Trophoblast cell (in vitro differentiated cells and primary cell): ENCODE measurements at places on chromosomes 2 and 18.
A peak's percentile ranks its signal among the peaks of the same experiment; 100 is the strongest.

DNA sequence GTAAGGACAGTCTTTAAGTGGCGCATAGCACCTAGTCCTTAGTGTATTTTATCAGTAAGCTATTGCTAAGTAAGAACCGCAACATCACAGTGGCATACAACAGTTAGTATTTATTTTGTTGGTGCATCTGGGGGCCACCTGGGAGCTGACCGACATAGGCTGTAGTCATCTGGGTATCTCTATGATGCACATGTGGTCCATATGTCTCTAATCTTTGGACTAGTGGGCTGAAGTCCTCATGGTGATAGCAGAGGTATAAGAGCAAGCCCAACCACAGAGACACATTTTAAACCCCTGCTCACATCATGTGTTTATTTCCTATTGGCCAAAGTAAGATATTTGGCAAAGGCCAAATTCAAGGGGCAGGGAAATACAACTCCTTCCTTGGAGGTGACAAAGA is 2.9 kb downstream of the CAMKMT start:
- no peaks in the 10 kb centered on the region for H3K27me3 ChIP-seq
- no peak overlapping the region for H3K4me3 ChIP-seq
- H3K4me1 ChIP-seq, result no peaks in the 10 kb centered on the region
- H3K27ac ChIP-seq, result no peak overlapping the region
- DNase-seq, result no peak

- H3K27me3 ChIP-seq, result no peaks in the 10 kb centered on the region
- H3K36me3 ChIP-seq, result no peaks in the 10 kb centered on the region
- H3K27ac ChIP-seq, result no peak overlapping the region
- no peak for DNase-seq
- H3K4me1 ChIP-seq, result peaks cover 5% of the 10 kb centered on the region
- H3K4me3 ChIP-seq, result no peak overlapping the region
These were observed 9.2 kb downstream of the ACVR1 start for GRCh38 chr2:157866666-157867642.

DNA sequence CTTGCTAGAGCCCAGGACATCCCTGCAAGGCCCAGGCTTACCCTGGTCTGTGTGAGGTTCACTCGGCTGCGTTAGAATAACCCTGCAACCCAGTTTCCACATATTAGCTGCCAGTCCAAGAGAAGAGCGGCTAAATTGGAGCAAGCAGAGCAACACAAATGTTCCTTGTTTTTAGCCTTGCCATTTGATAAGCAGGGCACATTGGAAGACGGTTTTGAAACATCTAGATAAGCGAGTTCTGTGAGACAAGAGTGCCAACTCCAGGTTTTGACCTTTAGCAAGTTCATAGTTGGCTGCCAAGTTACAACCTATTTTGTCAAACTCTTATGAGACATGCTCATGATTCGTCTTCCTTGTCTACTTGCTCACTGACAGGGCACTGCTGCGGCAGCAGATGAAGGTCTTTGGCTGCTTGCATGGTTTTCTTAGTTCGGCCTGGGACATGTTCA is 23.5 kb downstream of the DPP4 start:
- no peaks in the 10 kb centered on the region for H3K4me1 ChIP-seq
- H3K27me3 ChIP-seq, result no peaks in the 10 kb centered on the region
- no peaks in the 10 kb centered on the region for H3K36me3 ChIP-seq
- H3K27ac ChIP-seq, result no peak overlapping the region
- H3K4me3 ChIP-seq, result no peak overlapping the region

- peak overlapping the region; percentile 56 for H3K27ac ChIP-seq
- H3K4me1 ChIP-seq, result peaks cover 13% of the 10 kb centered on the region
- no peaks in the 10 kb centered on the region for H3K36me3 ChIP-seq
These were observed 16.2 kb upstream of the TEX44 start for GRCh38 chr2:231576465-231576864.

GRCh38 chr18:67581178-67581577 is 64.7 kb upstream of the DSEL start:
- H3K27me3 ChIP-seq, result no peaks in the 10 kb centered on the region
- no peaks in the 10 kb centered on the region for H3K36me3 ChIP-seq
- H3K4me1 ChIP-seq, result no peaks in the 10 kb centered on the region
- no peak overlapping the region for H3K27ac ChIP-seq
- no peak overlapping the region for H3K4me3 ChIP-seq
- DNase-seq, result no peak

GRCh38 chr18:62249478-62250097 is 62.5 kb downstream of the RELCH start:
- H3K27ac ChIP-seq, result no peak overlapping the region
- no peak overlapping the region for H3K4me3 ChIP-seq
- H3K27me3 ChIP-seq, result no peaks in the 10 kb centered on the region
- H3K36me3 ChIP-seq, result no peaks in the 10 kb centered on the region

DNA sequence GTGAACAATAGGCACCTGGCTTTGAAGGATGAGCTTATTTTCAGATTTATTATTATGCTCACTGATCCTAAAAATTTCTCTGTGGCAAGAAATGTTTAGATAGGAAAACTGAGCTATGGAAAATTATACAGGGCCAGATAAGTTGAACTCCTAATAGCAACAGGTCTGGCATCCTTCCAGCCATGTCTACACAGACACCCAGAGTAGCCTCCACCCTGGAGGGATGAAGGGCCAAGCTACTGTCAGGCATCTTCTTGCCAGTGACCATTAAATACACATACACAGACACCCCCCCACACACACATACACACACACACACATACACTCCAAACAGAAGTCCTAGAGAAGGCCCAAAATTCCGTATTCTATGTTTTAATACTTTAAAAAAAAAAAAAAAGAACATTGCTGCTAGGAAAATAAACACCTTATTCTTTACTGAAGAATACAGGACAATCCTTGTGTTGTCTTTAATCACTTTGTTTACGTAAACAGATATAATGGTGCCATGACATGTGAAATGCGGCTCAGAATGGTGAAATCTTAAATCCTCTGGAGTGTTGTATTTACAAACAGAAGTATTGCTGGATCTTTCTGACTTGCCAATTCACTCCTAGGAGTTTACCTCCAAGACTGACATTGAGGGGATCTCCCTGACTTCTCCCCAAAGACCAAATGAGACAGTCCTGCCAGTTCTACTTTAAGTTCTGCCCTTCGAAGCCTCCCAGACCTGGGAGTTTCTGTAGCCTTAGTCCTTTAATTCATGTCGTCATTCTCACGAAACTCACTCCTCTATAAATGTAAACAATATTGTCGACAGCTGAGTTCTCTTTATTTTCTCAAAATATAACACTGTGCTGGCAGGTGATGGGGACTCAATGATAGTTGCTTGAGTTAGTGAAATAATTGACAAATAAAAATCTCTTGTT is 163.1 kb downstream of the ANTXR1 start:
- H3K27me3 ChIP-seq, result no peaks in the 10 kb centered on the region
- DNase-seq, result no peak
- peaks cover 17% of the 10 kb centered on the region for H3K4me1 ChIP-seq
- no peak overlapping the region for H3K4me3 ChIP-seq

GRCh38 chr18:76687304-76687962 is 134.9 kb upstream of the ZNF236 start:
- no peak overlapping the region for H3K4me3 ChIP-seq
- H3K27ac ChIP-seq, result no peak overlapping the region
- H3K36me3 ChIP-seq, result no peaks in the 10 kb centered on the region
